ENCODE measurements at places on chromosomes 1 and 21.

DNA sequence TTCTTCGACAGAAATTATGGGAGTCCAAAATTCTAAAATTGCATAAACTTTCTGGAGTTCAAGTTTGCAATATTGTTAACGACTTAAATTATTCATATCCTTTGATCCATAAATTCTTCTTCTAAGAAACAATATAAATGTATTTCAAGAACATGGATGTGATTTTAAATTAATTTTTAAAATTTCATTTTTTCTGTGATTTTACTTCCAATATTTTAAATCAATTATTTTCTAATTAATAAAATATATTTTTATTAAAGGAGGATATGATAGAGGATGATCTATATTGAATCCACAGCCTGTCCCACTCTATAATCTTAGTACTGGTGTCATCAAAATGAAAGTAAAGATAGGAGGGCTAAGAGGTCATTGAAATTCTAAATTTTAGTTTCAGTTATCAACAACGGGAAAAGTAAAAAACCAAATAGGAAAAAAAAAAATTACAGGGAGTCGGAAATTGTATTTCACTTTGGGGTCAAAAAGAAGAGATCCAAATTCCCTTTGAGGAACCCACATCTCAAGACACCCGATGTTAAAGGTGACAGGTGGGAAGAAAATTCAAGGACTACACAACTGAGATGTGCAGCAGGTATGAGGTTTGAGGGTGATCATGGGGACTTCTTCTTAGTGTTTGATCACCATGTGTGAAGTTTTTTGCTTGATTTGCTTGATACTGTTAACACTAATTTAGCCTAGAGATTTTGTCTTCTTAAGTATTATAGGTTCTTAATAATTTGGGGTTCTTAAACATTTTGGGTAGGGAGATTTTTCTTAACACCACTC is 154.8 kb upstream of the RGS18 start:
- no peak for DNase-seq

DNA sequence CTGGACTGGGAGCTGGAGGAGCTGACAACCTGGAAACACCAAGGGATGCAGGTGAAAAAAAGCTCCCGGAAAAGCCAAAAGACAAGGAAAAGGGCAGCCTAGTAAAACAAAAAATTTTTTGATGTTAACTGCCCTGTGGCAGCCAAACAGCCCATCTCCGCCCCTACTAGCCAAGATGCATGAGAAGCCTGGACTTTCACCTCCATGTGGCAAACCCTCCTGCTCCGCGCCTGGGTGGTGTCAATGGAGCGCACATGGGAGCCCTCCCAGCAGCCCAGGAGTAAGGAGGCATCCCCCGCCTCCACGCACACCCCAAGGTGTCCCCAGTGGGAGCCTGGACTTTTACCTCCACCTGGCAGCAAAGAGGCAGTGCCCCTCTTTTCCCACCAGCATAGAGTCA is 30.5 kb downstream of the LEMD1 start:
- no peak for DNase-seq

GRCh38 chr1:206633708-206634121 is 1.6 kb upstream of the DYRK3 start:
- DNase-seq, result no peak

DNA sequence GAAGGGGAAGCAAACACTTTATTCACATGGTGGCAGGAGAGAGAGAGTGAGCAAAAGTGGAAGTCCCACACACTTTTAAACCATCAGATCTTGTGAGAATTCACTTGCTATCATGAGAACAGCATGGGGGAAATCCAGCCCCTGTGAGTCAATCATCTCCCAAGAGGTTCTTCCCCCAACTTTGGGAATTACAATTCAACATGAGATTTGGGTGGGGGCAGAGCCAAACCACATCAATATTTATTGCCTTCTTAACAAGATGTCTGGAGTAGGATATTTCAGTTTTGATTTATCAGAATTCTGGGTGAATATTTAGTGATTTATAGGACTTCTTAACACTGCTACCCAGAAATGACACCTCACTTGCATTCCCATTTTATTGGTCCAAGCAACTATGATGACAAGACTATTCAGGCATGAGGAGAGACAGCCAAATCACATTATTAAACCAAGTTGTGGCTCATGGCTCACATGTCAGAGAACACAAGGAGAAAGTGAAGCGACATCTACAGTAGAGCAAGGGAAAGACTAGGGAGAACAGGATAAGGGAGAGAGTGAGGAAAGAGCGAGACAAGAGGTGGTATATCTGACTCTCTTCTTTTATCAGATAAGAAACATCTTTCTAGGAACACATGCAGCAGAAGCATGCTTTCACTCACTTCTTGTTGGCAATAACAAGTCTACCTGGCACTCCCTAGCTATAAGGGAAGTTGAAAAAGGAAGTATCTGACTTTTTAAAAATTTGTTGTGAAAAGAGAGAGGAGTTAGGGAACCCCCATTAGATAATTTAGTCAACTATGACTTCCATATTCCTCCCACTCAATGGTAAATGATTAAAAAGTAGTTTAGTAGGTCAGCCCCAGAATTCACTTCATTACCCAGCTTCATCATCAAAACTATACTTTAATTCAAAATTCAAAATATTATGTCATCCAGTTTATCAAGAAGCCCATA is 36.6 kb upstream of the PTPRC start:
- DNase-seq, result no peak

GRCh38 chr1:208235982-208236761 is 8.0 kb downstream of the PLXNA2 start:
- DNase-seq, result no peak

GRCh38 chr1:183817576-183818288 is 12.8 kb downstream of the RGL1 start:
- no peak for DNase-seq
